GM23248 (cell line): ENCODE measurements at places on chromosomes 2 and 18. TPM values are rescaled to one million over a fixed set of nuclear protein-coding genes. Genes with fewer than 3 reads are reported as not detected.
A peak's percentile ranks its signal among the peaks of the same experiment; 100 is the strongest.

GRCh38 chr2:11117776-11118175, 37.5 kb upstream of the SLC66A3 start:
- H3K36me3 ChIP-seq, result no peaks in the 10 kb centered on the region
- H3K4me3 ChIP-seq, result no peak overlapping the region
- no peak overlapping the region for H3K27ac ChIP-seq
- no peak for DNase-seq
- H3K27me3 ChIP-seq, result no peaks in the 10 kb centered on the region; the same call in 1 of the 2 replicates
- H3K4me1 ChIP-seq, result 0 out of 2 replicates have a peak, but pooled peaks cover 3% of the 10 kb centered on the region

NPHP1 gene
- 9.4 and 10.9 TPM in 2 replicates for polyA plus RNA-seq

GRCh38 chr2:208648368-208648767, 241.8 kb downstream of the PTH2R start:
- H3K4me1 ChIP-seq, result no peaks in the 10 kb centered on the region
- H3K4me3 ChIP-seq, result no peak overlapping the region
- no peaks in the 10 kb centered on the region for H3K27me3 ChIP-seq
- H3K27ac ChIP-seq, result no peak overlapping the region
- DNase-seq, result no peak
- H3K36me3 ChIP-seq, result no peaks in the 10 kb centered on the region

- H3K27ac ChIP-seq, result no peak overlapping the region
- peaks cover 8% of the 10 kb centered on the region; the same call in 1 of the 2 replicates for H3K4me1 ChIP-seq
- H3K4me3 ChIP-seq, result no peak overlapping the region
- DNase-seq, result peak; percentile 12
Observed at GRCh38 chr2:20665243-20666004, 1.5 kb upstream of the GDF7 start.

GRCh38 chr2:81087646-81088045, 783.1 kb upstream of the LRRTM1 start:
- H3K27ac ChIP-seq, result no peak overlapping the region
- no peaks in the 10 kb centered on the region for H3K4me1 ChIP-seq
- H3K27me3 ChIP-seq, result no peaks in the 10 kb centered on the region
- no peak overlapping the region for H3K4me3 ChIP-seq
- no peak for DNase-seq

GRCh38 chr2:175074478-175074877, 69.3 kb upstream of the CHN1 start:
- no peak for DNase-seq
- no peaks in the 10 kb centered on the region for H3K27me3 ChIP-seq
- H3K4me1 ChIP-seq, result no peaks in the 10 kb centered on the region
- peaks cover 35% of the 10 kb centered on the region for H3K36me3 ChIP-seq
- H3K27ac ChIP-seq, result no peak overlapping the region
- no peak overlapping the region for H3K4me3 ChIP-seq
